ENCODE measurements at places on chromosomes 11 and 22. TPM values are rescaled to one million over a fixed set of nuclear protein-coding genes. Genes with fewer than 3 reads are reported as not detected.

The GPHA2 gene
- not detected for total RNA-seq

The OR8G1 gene
- total RNA-seq: not detected

The OR5J2 gene
- not detected for total RNA-seq

The PIWIL4 gene
- total RNA-seq: 4.6 TPM

The CDC42BPG gene
- total RNA-seq: 0.13 TPM

The RIMBP3B gene
- 0.23 TPM for total RNA-seq

The UPK2 gene
- total RNA-seq: not detected

The PTPN5 gene
- total RNA-seq: not detected

The YPEL4 gene
- total RNA-seq: 1.8 TPM
